ENCODE measurements at places on chromosomes 16 and 17.

- DNase-seq = no peak
Observed at GRCh38 chr17:38702916-38703741, 1.9 kb upstream of the MLLT6 start.

DNA sequence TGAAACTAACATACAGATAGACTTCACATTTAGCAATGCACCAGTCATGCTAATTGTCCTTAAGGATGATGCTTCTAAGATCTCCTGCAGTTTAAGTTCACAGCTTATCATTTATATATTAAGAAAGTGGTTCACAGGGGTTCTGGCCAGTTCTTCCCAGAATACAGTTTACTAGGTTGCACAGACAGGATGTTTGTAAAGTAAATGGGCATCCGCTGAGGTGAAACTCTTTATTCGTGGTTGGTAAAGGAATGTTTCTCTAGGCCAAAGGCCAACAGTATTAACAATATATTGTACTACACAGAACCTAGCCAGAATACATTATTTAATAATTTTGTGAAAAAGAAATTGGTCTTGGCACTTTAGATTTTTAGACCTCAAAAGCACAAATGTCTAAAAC, 1427.3 kb downstream of the CDH8 start:
- DNase-seq = no peak

GRCh38 chr17:31310260-31310659, 3.6 kb downstream of the EVI2B start:
- DNase-seq = no peak

DNA sequence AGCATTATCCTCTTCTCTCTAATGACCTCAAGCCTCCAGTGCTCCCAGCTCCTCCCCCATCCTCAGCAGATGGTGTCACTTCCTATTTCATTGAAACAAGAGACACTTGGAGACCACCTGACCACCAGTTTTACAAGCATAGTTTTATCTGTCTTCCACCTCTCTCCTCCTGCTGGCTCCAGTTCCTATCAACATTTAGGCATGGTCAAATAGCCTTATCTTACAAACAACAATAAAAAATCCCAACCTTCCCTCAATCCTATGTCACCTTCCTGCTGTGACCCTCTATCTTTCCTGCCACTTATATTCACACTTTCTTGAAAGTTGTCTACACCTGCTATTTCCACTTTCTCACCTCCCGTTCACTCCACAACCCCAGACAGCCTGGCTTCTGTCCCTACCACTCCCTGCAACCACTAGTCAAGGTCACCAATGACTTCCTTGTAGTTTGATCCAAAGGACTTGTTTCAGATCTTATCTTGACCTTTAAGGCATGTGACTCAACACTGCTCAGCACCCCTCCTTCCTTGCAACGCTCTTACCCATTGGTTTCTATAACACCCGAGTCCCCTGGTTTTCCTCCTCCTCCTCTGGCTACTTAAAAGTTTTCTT, 4.3 kb upstream of the NTN1 start:
- no peak for DNase-seq

DNA sequence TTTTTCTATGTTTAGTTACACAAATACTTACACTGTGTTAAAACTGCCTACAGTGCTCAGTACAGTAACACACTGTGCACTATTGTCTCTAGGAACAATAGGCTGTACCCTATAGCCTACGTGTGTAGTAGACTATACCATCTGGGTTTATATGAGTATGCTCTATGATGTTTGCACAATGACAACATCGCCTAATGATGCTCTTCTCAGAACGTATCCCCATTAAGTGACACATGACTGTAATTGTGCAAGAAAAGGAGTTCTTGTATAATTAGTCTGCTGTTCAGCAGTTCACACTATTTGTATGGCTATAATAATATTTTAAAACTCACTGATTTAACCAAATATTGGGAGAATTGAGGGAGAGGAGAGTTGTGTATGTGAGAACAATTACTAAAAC, 173.7 kb downstream of the TRIM37 start:
- DNase-seq = no peak

- DNase-seq = no peak
Observed at GRCh38 chr17:12081720-12082119, 61.0 kb downstream of the MAP2K4 start.

DNA sequence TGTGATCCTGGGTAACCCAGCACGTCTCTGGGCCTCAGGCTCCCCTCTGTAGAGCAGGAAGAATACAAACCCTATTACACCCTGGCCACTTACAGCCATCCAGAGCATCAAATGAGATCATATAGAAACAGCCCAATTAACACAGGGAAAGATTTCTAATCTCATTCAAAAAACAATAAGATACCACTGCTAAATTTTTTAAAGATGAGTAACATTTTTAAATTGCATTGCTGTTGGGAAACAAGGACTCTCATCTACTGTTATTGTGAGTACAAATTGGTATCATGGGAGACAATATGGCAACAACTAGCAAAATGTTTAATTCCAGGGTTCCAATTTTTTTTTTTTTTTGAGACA, 41.1 kb downstream of the SRL start:
- DNase-seq = no peak

DNA sequence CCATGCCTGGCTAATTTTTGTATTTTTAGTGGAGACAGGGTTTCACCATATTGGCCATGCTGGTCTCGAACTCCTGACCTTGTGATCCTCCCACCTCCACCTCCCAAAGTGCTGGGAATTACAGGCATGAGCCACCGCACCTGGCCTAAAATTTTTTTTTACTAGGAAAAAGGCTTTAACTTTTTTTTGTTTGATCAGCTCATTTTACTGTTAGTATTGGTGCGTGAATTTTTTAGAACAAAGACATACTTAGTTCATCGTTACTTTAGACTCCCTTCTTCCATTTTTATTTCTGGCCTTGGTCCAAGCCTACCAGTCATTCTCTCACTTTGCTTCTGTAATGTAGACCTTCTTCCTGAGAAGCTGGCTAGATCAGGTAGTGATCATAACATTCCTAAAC, 25.4 kb upstream of the RAB11FIP4 start:
- DNase-seq = no peak

DNA sequence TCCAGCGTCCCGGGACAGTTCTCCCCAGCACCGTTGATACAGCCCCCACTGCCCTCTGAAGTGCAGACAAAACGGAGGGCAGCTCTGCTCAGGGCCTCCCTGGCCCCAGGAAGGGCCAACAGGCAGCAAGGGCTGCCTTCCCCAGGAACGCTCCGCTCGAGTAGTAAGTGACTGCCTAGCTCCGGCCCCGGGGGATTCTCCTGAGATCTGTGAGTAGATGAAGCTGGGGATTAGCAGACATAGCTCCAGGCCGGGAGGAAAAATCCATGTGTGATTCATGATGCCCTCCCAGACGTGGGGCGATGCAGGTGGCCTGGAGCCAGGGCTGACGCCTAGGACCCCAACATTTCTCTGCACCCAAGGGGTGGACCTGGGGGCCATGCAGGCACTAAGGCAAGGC, 85.3 kb downstream of the ENGASE start:
- DNase-seq = no peak

DNA sequence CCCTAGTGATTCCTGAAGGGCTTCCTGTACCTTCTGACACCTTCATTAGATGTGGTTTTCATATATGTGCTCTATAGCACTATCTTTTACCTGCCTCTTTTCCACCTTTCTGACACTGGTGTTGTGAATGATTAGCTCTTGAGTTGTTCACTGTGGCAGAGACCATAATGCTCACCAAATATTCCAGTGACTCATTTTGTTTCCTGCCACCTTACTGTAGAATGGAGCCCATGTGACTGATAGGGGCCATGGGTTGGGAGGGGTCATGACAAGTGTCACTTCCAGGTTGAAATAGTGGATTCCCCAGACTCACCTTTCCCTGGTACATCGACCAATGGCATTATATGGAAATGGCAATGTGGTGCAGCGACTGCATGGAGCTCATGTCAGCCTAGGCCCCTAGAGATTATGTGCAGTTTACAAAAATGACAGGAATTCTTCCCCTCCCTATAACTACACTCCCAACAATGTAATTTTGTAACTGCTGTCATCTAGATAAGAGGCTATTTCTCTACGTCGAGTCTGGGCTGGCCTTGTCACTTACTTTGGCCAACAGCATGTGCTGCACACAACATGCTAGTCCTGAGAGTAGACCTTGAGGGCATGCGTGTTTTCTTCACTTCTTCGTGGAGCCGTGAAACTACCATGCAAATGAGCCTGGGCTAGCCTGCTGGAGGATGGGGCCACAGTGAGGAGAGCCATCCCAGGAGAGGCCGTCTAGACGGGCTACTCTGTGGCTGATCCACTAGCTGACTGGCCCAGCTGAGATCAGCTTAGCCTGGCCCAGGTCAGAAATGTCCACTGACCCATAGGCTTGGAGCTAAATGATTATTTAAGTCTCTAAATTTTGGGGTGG, 409.5 kb downstream of the CA10 start:
- no peak for DNase-seq

GRCh38 chr17:41919840-41920579, 1.3 kb upstream of the ACLY start:
- DNase-seq = no peak

DNA sequence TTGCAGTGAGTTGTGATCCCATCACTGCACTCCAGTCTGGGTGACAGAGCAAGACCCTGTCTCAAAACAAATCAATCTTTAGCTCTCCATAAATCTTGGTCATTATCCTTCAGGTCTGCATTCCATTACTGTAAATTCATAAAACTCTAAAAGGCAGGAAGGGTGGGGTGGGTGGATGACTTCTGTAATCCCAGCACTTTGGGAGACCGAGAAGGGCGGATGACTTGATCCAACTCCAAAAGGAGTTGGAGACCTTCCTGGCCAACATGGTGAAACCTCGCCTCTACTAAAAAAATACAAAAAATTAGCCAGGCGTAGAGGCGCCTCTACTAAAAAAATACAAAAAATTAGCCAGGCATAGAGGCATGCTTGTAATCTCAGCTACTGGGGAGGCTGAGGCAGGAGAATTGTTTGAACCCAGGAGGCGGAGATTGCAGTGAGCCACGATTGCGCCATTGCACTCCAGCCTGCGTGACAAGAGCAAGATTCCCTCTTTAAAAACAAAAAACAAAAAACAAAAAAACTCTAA, 2.2 kb upstream of the UBE2Z start:
- DNase-seq = no peak

DNA sequence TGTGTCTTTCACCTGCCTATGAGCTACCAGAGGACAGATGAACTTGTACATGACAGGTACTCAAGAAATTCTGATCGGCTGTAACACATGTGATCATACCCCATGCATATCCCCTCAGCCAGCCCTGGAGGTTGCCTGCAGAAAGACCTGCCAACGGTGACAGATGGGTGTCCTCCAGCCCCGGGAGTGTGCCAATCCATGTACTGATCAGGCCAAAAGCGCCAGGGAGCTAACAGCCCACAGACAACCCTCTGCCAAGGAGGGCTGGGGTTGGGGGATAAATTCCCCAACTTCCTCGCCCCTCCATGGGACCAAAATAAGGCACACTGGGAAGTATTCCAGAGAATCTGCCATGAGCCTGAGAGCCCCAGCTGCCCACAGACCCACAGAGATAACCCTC, 189.4 kb downstream of the CCT6B start:
- DNase-seq = no peak

DNA sequence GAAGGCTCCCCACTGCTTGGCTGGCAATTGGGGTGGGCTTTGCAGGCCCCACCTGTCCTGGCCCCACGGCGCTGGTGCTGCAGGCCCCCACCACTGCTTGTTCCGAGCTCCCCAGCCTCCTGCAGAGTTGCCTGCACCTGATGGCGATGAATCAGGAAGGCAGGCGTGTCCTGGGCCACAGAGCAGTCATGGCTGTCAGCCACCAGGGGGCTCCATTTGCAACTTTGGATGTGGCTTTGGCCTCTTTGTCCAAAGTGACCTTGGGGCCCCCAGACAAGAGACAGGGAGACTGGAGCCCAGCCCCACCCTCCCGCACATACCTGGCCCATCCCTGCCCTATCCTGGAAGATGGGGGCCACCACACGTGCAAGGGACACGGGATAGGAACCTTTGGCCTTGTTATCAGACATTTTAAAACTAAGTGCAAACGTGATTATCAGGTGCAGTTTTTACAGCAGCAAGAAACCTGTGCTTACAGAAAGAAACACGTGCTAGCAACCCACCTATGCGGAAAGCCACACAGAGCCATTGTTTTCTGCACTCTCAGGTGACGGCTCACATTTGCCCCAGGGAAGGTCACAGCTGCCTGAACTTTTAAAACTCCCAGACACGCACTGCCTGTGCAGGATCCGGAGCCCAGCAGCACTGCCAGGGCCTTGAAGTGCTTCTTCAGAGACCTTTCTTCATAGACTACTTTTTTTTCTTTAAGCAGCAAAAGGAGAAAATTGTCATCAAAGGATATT, at the start of gene DNASE1:
Gene DNASE1 (plus strand): TSS at position 443 of the 743 bp plus-strand sequence. CDS start 683 bp downstream, outside the sequence.
- DNase-seq = no peak

- no peak for DNase-seq
Observed at GRCh38 chr16:85988723-85989313, 89.9 kb downstream of the IRF8 start.

- no peak for DNase-seq
Observed at GRCh38 chr16:88706965-88707826, 893 bp downstream of the CTU2 start.

DNA sequence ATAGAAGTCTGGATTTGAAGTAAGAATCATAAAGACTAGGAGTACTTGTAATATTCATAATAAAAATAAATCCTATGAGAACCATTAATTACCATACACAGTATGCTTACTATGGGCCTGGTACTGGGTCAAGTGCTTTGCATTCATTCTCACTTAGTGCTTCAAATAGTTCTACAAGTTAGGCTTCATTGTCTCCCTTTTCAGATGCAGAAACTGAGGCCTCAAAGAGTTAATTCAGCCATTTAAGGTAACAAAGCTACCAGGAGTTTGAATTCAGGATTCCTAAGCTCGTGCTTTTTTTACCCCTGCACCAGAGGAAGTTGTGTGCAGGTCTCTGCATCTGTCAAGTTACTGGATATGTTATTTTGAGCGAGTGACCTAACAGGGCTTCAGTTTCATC, 1098.4 kb upstream of the EEF2KMT start:
- DNase-seq = no peak

GRCh38 chr16:27216297-27216885, 13.1 kb downstream of the KDM8 start:
- DNase-seq = no peak

DNA sequence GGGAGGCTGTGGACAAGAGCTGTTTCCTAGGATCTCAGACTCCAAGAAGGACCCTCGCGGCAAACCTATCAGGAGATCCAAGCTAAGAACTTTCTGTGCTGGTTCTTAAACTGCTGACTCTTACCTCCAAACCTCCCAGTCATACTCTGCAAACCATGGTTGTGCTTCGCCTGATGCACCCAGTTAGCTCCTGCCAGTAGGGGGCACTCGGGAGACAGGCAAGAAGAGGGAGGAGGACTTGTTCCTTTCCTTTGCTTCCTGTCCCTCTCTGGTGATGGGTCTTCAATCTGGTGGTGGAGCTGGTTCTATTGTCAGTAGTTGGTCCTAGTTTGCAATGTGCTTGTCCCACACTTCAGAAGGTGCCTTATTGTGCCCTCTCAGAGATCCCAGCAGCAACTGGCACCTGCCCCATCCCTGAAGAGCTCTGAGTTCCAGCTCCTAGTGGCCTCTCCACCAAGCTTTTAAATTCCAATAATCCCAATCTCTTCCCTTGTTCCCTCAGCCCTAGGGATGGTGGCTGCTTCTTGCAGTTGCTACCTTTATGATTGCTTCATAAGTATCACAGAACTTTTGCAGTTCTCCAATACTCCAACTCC, 113.5 kb upstream of the RPL38 start:
- DNase-seq = no peak

All from left renal cortex interstitium (tissue), 4 donors.